Myocyte (in vitro differentiated cells): ENCODE measurements at places on chromosomes 3 and 15. TPM values are rescaled to one million over a fixed set of nuclear protein-coding genes. Genes with fewer than 3 reads are reported as not detected.

DNA sequence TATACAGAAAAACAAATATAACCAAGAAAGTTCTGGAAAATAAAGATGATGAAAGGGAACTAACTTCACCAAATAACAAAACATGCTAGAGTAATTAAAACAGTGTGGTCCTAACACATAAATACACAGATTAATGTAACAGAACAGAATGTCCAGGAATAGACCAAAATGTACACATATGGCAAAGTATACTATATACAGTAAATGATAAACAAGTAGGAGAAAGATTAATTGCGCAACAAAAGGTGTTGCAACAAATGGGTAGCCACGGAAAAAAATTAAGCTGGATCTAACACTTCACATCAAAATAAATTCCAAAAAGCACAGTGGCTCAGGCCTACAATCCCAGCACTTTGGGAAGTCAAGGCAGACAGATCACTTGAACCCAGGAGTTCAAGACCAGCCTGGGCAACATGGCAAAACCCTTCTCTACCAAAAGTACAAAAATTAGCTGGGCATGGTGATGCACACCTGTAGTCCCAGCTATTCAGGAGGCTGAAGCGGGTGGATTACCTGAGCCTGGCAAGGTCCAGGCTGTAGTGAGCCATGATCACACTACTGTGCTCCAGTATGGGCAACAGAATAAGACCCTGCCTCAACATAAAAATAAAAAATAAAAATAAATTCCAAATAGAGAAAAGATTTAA is 19.8 kb downstream of the SCAP start:
- no peak for DNase-seq

- DNase-seq, result no peak
Measured at GRCh38 chr3:108359011-108359410, 62.7 kb downstream of the HHLA2 start.

- DNase-seq, result no peak
Measured at GRCh38 chr3:51385621-51386091, 565 bp downstream of the MANF start.

- DNase-seq, result no peak
Measured at GRCh38 chr15:37148714-37149113, 48.4 kb upstream of the MEIS2 start.

Gene CXCR6
- not detected in 2 replicates for total RNA-seq

Gene GRAMD2A
- not detected in 2 replicates for total RNA-seq

Gene SI
- total RNA-seq, result not detected in 2 replicates

Gene ARGFX
- total RNA-seq, result not detected in 2 replicates
